Aortic smooth muscle cell (primary cell): ENCODE measurements at places on chromosomes 16 and 17. TPM values are rescaled to one million over a fixed set of nuclear protein-coding genes. Genes with fewer than 3 reads are reported as not detected.

HID1 gene
- total RNA-seq, result 1.3 and 1.5 TPM in 2 replicates

OVCA2 gene
- total RNA-seq, result 33.4 and 35.7 TPM in 2 replicates

SSTR5 gene
- 0.12 TPM in 1 of 2 replicates, not detected in the other for total RNA-seq

TAT gene
- not detected in 2 replicates for total RNA-seq

CHST6 gene
- 0.31 and 0.92 TPM in 2 replicates for total RNA-seq

CPHXL2 gene
- total RNA-seq, result not detected in 2 replicates

METTL2A gene
- total RNA-seq, result 22.5 and 25.0 TPM in 2 replicates
